Activated naive CD8-positive, alpha-beta T cell treated with anti-CD3 and anti-CD28 coated beads, Interleukin-2, amount 50 U/mL, for 16 hours (primary cell): ENCODE measurements at places on chromosomes 12 and 14.

DNA sequence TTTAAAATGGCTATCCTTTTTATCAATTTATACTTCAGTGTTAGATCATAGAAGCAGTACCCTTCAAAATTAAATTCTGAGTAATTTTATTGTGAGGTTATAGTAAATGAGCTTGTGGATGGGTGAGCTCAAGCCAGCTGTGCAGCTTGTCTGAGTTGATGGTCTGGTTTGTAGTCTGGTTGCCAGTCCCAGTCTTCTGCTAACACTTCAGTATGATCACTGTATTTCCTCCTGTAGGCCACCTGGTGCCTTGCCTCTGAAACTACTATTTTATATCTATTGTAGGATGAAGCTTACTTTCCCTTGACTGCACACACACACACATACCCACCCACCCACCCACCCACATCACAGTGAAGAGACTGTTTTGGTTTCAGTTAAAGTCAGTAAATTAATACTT is 496.4 kb downstream of the PCNX1 start:
- DNase-seq: no peak

GRCh38 chr14:34684578-34684977 is 29.8 kb downstream of the CFL2 start:
- no peak for DNase-seq

GRCh38 chr12:116152268-116152667 is 125.2 kb downstream of the MED13L start:
- no peak for DNase-seq

DNA sequence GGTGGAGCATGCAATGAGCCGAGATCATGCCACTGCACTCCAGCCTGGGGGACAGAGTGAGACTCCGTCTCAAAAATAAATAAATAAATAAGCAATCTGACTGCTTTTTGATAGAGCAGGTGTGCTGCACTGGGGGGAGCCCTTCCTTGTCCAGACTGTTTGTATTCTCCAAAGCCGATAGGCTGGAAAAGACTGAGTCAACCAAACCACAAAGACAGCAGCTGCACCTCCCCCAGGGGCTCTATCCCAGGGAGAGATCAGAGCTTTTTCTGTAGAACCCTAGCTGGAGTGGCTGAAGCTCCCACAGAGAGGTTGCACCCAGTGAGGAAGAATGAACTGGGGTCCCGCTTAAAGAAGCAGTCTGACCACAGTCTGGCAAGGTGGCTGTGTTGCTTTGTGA is 45.8 kb upstream of the LALBA start:
- DNase-seq: no peak

- DNase-seq: no peak
Observed at GRCh38 chr12:106093246-106093645, 45.5 kb downstream of the NUAK1 start.

DNA sequence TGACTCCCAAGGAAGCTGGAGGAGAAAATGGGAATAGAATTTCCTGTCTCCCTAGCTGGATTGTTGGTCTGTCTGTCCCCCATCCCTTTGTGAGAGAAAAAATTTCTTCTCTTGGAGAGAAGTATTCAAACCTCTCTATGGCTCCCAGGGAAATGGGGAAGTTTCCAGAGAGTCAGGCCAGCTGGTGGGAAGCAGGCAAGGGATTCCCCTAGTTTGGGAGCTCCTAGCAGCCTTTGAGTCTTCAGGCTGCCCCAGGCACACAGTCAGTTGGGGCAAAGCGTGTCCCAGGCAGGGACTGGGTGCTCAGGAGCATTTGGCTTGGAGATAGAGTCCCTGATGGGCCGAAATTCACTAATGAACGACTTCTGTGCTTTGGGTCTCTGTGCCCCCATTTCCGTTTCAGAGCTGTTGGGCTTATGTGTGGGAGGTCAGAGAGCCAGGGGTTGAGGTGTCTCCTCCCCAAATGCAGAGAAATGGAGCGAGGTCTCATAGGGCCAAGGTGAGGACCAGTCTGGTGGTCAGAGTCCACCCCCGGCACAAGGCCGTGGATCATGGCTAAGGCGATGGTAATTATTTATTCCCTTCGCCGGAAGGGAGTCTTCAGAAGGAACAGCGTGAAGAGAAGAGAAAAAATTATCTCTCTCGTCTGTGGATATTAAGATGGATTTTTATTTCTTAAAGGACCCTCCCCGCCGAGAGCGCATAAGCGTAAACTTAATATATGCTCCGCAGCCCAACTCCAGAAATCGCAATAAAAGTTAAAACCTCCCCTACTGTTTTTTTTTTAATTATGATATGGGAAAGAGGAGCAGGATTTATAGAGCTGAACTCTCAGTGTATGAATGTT is 6.6 kb upstream of the HOXC9 start:
- no peak for DNase-seq

DNA sequence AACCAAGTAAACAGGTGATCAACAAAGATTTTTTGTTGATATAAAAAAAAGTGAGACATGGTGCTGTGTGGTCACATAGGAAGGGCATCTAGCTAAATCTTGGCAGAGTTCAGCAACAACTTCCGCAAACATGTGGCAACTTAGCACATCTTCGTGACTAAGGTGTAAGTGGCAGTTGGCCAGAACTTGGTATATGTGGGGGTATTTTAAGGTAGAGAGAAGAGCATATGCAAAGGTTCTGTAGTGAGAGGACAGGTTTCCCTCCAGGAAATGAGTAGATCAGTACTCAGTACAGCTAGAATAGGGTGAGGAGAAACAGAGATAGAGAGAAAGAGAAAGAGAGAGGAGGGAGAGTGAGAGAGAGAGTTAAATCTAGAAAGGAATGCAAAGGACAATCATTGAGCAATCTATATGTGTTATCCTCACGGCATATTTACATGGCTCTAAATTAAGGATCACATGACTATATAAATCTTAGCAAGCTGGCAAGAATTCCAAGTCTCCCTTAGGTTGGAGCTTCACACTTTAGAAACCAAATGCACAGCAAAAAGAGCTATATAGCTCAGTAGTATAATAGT is 227.7 kb upstream of the HMGA2 start:
- no peak for DNase-seq

GRCh38 chr14:79549515-79549914 is 661.8 kb downstream of the DIO2 start:
- DNase-seq: no peak

DNA sequence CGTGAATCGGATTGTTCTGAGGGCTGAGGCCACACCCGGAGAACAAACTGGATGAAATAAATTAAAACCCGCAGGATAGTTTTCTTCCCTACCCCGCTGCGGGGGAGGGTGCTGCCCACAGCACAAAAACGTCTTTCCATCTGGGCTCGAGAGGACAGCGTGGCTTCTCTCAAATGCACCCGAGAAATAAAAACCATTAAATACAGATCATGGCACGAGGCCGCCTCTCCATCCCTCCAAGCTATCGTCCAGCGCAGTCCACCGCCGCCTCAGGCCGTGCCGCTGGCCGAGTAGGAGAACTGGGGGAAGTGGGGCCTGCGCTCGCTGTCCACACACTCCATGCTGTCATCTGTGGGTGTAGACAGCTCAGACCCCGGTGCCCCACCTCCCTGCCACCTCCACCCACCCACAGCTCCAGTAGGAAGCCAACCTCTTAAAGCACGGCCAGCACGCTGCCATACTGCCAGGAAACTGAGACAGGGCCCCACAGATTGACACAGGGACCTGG is 17.2 kb downstream of the SIVA1 start:
- no peak for DNase-seq

GRCh38 chr14:100011628-100012325 is 53.4 kb upstream of the EVL start:
- no peak for DNase-seq

DNA sequence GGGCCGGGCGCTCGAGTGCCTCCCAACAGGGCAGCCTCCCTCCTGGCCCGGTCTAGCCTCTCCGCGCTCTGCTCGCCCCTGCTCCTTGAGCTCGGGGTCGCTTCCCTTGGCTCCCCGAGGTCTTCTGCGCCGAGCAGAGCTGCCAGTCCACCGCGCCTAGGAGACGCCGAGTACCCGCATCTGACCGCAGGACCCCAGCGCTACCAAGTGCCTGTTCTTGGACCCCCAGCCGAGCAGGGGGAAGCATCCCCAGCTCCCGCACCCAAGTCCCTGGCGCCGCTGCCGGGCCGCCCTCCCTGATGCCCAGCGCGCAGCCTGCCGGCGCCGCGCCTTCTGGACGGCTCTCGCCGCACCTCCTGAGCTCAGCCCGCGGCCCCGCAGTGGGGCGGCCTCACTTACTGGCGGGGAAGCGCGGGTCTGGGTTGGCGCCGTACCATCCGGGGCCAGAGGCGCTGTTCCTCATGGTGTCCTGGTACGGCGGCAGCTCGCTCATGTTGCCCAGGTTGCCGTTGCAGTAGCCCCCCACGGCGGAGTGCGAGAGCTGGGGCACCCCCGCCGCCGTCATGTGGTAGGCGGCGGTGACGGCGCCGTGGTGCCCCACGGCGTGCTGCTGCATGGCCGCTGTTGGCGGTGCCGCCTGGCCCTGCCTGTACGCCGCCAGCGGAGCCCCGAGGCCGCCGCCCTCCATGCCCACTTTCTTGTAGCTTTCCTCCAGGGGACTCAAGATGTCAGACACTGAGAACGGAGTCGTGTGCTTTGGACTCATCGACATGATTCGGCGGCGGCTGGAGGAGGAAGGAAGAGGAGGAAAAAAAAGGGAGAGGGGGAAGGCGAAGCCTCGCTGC is 1.2 kb downstream of the NKX2-1 start:
- no peak for DNase-seq
